Lower leg skin (tissue), 4 donors: ENCODE measurements at places on chromosomes 5 and 9.

- no peak for DNase-seq
Measured at GRCh38 chr9:91814201-91814600, 135.8 kb downstream of the ROR2 start.

DNA sequence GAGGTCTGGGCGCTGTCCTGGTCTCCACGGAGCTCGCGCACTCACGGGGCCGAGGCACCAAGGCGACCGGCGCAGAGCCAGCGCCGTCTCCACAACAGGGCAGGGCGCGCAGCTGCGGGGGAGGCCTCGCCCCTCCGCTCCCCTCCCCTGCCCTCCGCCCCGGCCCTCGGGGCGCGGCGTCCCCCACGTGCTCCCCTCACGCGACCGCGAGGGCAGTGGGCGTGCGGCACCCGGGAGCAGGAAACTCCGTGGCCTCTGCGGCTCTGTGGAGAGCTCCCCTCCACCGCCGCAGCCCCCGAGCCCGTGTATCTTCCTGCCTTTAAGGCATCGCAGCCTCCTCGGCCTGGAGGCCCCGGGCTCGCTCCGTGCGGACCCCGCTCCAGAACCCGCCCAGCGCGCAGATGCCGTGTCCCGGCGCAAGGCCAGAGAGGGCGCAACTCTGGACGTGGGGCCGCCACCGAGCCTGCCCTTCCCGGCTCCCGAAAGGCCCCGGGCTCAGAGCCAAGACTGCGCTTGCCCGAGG is 708 bp upstream of the TUBB4B start:
- DNase-seq = peak; percentile 96

DNA sequence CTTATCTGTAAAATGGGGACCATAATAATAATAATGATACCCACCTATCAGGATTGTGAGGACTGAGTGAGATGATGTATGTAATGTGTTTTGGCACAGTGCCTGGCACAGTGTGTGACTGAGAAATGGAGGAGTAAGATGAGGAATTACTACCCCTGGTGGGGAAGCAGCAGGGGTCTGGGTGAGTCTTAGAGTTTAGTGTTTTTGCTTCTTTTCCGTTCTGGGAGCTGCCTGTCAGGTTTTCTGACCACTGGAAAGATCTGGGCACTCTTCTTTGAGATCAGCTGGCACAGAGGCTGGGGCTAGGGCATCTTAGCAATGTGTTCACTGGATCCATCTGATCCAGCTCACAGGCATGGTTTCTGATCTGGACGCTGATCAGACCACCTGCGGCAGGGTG is 8.5 kb downstream of the LCP2 start:
- no peak for DNase-seq

- no peak for DNase-seq
Measured at GRCh38 chr5:158958021-158958994, 141.4 kb downstream of the EBF1 start.

GRCh38 chr5:149552038-149552494 is 827 bp upstream of the CSNK1A1 start:
- no peak for DNase-seq

DNA sequence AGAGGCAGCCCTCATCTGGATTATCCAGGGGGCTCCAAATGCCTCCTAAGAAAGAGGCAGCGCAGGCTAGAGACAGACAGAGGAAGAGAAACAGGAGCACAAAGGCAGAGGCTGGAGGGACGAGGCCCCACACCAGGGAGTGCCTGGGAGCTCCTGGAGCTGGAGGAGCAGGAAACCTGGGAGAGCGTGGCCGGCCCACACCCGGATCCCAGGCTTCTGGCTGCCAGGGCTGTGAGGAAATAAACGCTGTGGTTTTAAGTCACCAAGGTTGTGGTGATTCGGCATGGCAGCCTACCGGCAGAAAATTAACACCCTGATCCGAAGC is 165.5 kb downstream of the OLFM1 start:
- no peak for DNase-seq

DNA sequence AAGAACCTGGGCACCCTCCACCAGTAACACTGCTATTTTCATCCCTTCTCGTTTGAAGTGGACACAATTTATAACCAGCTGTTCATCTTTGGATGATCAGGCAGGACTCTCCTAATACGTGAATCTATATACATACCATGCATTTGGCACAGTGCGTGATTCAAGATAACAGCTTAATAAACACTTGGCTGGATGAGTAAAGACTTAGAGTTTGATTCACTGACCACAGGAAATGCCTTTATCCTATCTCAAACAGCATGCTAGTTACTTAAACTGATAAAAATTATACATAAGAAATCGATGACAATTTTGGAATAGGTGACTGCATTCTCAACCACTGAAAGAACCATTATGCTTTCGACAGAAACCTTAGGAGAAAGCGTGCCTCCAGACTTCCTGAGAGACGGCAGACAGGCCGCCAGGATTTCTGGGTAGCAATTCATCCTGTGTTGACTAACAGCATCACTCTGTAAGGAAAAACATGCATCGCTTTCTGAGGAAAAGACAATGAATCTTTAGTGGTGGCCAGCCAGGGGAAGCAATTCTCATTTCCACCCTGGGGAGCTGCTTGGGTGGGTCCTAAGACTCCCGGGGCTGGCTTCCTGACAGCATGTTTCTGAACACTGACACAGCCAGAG is 9.7 kb downstream of the MRPL36 start:
- peak; percentile 37 for DNase-seq

DNA sequence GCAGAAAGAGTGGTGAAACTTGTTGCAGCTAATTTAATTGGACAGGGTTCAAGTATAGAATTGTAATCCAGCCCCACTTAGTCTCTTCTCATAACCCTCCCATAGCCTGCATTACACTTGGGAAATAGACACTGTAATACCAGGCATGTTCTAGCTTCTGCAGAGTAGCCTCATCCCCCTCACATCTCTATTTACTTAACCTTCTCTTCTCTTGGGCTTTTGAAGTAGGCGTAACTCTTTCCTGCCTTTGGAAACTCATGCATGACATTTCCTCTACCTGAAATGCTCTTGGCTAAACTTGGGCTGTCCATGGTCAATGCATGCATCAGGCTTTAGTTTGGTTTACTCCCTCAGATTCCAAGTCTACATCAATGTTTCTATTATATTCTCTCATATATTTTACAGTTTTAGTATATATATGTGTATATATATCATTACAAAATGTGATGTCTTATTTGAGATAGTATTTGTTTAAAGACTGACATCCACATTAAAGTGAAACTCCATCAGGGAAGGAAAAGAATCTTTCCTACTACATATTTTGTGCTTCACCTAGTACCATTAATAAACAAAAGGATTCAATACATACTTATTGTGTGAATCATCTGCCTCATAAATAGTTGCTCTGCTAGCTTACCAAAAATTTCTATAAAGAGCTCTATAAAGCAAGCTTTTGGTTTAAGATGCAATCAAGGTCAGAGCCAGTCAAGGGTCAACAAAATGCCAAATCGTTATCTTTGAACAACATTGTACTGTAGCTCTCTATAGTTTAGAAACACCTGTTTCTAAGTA is 1158.0 kb downstream of the MAT2B start:
- DNase-seq = no peak

DNA sequence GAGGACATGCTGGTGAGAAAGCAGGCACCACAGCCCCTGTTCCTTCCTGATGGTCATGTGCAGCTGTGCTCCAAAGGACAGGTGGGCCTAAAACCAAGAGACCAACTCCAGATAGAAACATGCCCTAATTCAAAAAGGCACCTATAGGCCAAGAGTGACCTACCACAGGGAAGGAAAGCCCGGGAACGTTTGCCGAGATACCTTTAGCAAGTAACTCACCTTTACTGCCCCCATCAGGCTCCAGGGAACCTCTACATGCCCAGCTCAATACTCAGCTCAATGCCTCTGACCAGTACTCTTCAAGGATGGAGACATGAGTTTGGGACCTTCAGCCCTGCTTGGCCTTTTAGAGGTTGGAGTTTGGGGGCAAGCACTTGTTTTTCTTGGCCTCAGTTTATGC is 172.8 kb upstream of the FSTL4 start:
- no peak for DNase-seq

- no peak for DNase-seq
Measured at GRCh38 chr5:131984956-131985665, 26.3 kb downstream of the ACSL6 start.

DNA sequence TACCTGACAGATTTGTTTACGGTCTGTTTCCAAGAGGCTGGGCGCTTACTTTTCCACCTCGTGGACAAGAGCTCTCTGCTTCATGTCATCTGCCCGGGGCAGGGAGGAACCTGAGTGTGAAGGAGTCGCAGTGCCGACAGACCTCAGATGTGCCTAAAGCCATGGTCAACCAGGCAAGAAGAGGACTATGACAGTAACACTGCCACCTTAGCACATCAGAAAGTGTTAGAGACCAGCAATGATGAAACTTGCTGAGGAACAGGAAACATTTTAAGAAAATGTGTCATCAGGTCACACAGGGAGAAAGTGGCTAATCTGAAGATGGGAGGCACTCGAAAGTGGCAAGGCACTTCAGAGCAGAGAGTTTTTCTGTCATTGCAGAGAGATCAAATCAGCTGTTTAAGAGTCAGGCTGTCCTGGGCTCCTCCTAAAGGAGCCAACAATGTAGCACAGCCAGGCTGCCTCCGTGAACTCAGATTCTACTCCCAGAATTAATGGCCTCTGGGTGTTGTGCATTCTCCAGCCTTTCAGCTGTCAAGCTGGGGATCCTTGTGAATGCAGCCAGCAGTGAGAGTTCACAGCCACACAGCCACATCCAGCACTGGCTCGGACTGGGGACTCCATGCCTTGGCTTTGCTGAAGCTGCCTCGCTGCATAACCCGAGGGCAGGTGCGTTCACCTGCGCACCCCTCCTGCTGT is 94.6 kb downstream of the RAPGEF1 start:
- no peak for DNase-seq

DNA sequence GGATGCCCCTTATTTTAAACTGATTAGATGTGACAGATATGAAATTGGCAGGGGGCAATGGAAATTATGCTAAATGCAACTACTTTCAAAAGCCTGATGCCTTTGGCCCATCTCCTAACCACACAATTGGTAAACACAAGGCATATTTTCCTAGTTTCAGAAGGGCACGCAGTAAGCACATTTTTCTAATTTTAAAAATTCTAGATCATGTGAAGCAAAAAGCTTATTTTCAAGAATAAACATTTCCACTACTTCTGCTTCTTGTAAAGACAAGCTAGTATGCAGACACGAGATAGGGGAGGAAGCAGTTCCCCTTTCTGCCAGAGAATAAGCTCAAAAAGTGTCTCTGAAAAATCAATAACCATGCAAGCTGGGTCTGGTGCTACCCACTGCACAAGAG is 67.7 kb downstream of the ABCA1 start:
- DNase-seq = peak; percentile 39

- DNase-seq = no peak
Measured at GRCh38 chr9:6565312-6565711, 80.2 kb downstream of the GLDC start.

GRCh38 chr9:4038182-4038723 is 261.6 kb downstream of the GLIS3 start:
- no peak for DNase-seq

DNA sequence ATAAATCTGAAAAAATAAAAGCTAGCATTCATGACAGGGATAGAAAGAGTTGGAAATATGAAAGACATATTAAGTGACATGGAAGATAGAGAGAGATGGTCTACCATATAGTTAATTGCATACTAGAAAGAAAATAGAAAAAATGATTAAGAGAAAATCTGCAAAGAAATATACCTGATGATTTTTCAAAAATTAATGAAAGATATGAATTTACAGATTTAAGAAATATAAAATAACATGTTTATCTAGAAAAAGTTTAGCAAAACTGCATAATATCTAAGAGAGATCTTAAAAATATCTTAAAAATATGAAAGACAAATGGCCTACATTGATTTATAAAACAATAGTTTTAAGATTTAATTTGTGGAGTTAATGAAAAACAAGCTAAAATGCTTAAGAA is 219.1 kb upstream of the RPS23 start:
- DNase-seq = no peak

DNA sequence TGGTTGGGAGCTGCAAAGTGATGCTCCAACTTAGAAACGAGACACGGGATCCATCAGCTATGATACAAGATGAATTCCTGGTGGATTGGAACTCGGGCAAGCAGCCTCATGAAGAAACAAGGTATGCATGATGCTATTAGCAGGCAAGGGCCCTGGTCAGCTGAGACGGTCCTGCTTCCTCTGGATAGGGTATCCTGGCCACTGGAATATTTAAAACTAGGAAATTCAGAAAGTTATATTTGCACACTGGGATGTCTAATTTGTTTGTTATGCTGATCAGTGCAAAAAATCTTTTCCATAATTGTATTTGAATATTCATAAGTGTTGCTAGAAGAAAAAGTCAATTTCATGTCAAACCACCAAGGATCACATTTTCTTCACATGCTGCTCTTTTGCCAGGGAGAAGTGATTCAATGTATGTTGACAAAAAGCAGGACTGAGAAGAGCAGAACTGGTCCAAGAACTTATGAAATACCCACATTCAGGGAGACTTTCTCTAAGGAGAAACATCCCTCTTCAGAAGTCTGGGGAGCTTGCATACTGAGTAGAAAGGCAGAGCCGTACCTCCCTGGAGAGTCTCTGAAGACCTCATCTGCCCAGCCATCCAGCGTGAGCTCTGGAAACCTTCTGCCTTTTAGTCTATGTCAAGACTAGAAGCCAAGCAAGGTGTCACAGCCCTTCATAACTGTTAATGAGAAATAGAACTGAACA is 6.7 kb upstream of the NXNL2 start:
- no peak for DNase-seq

DNA sequence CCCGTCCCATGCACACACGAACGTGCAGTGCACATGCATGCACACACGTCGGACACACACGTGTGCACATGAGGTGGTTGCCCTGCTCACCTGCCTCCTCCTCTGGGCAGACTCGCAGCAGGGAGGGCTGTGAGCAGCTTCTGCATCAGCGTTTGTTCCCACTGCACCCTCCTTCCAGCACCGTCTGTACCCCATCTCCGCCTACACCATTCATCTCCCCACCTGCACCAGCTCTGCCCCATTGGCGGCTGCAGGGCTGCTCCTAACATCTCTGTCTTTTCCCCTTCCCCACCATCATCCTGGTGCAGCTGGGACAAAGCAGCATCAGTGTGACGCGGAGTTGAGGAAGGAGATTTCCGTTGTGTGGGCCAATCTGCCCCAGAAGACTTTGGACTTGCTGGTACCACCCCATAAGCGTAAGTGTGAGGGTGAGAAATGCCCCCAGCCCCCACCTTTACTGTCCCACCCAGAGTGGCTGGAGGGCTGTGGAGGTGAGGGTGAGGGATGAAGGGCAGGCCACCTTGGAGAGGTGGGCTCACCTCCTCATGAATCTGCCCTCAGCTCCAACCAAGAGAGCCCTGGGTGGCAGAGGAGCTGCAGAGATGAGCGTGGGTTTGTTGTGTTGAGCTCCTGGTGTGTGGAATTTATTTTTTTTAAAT is 234.6 kb downstream of the CACNA1B start:
- peak; percentile 64 for DNase-seq
